ENCODE measurements at places on chromosomes 12 and 14.

- no peak for DNase-seq
Observed at GRCh38 chr12:64713376-64713775, 45.8 kb downstream of the GNS start.

GRCh38 chr12:82055391-82055790, 296.2 kb upstream of the PPFIA2 start:
- no peak for DNase-seq

DNA sequence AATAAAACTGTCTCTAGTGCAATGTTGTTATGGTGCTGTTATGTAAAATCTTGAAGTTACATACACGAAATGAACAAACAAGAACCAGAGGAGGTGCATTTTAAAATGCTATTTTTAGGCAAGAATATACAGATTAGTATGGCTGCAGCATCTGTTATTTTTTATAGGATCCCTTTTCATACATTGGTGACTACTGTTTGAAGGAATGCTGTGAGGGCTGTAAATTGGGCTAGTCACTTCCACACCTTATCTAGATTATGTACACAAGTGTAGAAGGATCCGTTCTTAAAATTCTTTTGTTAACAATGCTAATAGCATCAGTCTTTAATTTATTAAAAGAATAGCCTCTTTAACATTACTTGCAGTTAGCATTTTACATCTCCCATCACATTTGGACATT, 284.3 kb upstream of the MDGA2 start:
- DNase-seq: no peak

DNA sequence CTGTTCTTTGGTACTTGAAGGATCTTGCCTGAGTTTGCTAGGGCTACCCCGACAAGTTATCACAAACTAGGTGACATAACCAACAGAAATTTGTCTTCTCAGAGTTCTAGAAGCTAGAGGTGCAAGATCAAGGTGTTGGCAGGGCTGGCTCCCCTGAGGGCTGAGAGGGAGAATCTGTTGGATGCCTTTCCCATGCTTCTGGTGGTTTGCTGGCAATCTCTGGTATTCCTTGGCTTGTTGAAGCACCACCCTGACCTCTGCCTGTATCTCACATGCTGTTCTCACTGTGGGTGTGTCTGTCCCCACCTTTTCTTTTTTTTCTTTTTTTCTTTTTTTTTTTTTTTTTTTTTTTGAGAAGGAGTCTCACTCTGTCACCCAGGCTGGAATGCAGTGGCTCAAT, 81.2 kb downstream of the VCPKMT start:
- no peak for DNase-seq

DNA sequence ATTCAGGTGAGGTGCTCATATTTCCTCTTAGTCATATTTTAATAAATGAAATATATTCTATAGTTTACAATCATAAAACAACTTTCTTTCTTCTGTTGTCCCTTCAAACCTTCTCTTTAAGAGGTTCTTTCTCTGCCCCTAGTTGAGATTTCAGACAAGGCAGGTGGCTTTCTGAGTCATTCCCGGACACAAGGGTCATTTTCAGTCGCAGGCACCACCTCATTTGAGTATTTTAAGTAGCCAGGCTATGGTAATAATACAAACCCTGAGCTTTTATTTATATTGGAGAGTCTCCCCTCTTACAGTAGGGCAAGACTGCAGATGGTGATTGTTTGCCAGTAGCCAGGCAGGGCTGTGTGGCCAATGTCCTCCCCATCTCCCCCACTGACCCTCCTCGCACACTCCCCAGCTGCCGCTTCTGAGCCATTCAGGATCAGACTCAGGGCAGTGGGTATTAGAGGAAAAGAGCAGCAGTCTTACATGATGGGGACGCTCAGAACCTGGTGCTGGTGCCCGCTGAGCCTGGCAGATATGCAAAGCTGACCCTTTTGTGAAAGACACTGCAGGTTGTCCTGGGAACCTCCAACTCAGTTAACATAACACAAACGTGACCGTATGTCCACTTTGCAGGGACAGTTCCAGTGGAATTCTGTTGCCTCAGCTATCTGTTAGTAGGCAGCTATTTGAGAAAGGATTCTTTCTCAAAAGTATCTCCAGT, 101.1 kb upstream of the BCL2L14 start:
- DNase-seq: no peak

DNA sequence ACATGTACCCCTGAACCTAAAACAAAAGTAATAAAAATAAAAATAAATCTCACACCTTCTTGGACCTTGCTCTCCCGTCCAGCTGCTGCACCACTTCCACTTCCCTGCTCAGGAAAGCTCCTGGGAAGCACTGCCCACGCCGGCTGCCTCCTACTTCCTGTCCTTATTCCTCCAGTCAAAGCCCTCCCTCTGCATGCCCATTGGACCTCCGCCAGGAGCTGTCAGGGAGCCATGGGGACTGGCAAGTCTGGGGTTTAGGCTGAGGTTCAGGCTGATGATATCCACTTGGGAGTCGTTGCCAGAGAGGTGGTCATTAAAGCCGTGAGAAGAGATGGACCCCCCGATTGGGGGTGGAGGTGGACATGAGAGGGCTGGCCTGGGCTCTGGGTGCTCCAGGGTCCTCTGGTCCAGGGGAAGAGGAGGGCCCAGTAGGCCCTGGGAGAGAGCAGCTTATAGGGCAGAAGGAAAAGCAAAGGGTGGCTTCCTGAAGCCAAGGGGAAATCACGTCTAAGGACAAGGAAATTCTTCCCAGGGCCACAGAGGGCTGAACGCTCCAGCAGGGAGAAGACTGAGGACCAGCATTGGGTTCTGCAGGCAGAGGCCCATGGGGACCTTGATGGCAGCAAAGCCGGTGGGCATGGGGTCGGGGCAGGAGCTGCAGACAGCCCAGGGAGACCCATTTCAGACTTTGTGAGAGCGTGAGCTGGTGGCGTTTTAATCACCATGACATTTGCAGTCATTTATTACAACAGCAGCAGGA, 78.7 kb downstream of the FZD10 start:
- no peak for DNase-seq

DNA sequence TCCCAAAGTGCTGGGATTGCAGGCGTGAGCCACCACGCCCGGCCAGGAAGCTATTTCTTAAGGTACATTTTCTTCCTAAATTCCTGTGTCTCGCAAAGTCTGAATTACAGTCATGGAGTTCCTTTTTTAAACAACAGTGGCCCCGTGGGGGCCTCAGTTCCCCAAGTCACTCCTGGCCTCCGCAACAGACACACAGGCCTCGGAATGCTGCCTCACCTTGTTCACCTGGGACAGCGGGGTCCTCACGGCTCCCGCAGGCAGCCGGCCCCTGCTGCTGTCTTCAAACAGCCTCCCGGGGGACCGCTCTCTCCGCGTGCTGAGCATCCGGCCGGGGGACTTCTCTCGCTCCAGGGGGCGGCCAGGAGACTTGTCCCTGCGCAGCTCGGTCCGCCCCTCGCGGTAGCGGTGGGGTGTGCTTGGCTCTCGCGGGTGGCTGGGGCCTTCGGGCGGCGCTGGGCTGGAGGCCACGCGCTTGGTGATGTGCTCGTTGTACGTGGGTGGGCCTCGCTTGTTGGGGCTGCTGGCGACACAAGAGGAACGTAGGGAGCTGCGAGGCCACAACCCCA, 22.1 kb downstream of the PRKAB1 start:
- DNase-seq: no peak

GRCh38 chr14:42378274-42378673, 771.6 kb downstream of the LRFN5 start:
- DNase-seq: no peak
